Cardiac muscle cell (in vitro differentiated cells and primary cell): ENCODE measurements at places on chromosomes 3 and 15. TPM values are rescaled to one million over a fixed set of nuclear protein-coding genes. Genes with fewer than 3 reads are reported as not detected.

CA12 gene
- total RNA-seq, result 0.03 and 0.04 TPM in 2 replicates

GABRA5 gene
- 0.32 TPM in 1 of 2 replicates, not detected in the other for total RNA-seq

TOMM70 gene
- 43.5 and 46.5 TPM in 2 replicates for total RNA-seq

AADACL2 gene
- total RNA-seq, result not detected in 2 replicates
